ENCODE measurements at places on chromosomes 5 and 9. TPM values are rescaled to one million over a fixed set of nuclear protein-coding genes. Genes with fewer than 3 reads are reported as not detected.

ITGA1 gene
- 61.4 TPM for polyA plus RNA-seq

IFNA5 gene
- polyA plus RNA-seq: not detected

PCDHGA1 gene
- 1.1 TPM for polyA plus RNA-seq

PRRT1B gene
- polyA plus RNA-seq: 0.57 TPM

MAST4 gene
- 10.5 TPM for polyA plus RNA-seq

BSPRY gene
- 8.8 TPM for polyA plus RNA-seq

GZMA gene
- polyA plus RNA-seq: 0.33 TPM

RCL1 gene
- polyA plus RNA-seq: 19.2 TPM

MUSK gene
- not detected for polyA plus RNA-seq

N4BP3 gene
- 3.9 TPM for polyA plus RNA-seq

CXCL14 gene
- polyA plus RNA-seq: 29.0 TPM

JAKMIP2 gene
- polyA plus RNA-seq: 7.4 TPM
